GM10248 (cell line): ENCODE measurements at places on chromosomes 12 and 14.

- DNase-seq = no peak
Observed at GRCh38 chr14:99244367-99244901, 27.6 kb downstream of the BCL11B start.

- DNase-seq = no peak
Observed at GRCh38 chr12:92289629-92290349, 144.1 kb upstream of the BTG1 start.

DNA sequence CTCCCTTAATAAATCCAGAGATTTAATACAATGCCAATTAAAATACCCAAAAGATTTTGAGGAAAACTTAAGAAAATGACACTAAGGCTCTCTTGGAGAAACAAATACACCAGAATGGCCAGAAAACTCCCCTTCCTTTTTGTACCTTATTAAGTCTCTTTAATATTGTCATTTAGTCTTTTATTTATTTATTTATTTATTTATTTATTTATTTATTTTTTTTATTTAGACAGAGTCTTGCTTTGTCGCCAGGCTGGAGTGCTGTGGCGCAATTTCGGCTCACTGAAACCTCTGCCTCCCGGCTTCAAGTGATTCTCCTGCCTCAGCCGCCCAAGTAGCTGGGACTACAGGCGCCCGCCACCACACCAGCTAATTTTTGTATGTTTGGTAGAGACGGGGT lies 210.6 kb downstream of the DACT1 start:
- no peak for DNase-seq

- DNase-seq = no peak
Observed at GRCh38 chr12:27781680-27782079, 1.6 kb upstream of the MANSC4 start.

- no peak for DNase-seq
Observed at GRCh38 chr14:104940526-104941150, 16.0 kb downstream of the PLD4 start.

- DNase-seq = no peak
Observed at GRCh38 chr14:24321212-24321975, 10.1 kb downstream of the LTB4R start.

- no peak for DNase-seq
Observed at GRCh38 chr12:24418157-24418556, 468.7 kb upstream of the SOX5 start.

- DNase-seq = no peak
Observed at GRCh38 chr14:56219666-56220413, 101.6 kb downstream of the PELI2 start.

- no peak for DNase-seq
Observed at GRCh38 chr12:7039403-7039802, 21.1 kb upstream of the C1S start.

DNA sequence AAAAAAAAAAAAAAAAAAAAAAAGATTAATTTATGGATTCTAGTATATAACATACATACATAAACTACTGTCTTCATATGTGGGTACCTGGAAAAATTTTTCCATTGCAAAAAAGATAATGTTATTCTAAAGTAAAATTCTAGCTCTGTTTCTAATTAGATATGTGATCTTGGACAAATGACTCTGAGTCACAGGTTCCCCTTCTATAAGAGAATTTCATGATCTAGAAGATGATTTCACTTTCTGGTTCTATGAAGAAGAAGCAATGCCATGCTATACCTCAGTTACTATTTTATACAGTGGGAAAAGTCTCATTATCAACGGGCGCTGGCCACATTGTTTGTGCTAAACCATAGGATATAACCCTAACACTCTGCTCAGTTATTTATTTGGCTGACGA lies 351.3 kb downstream of the ZFP36L1 start:
- DNase-seq = no peak
